ENCODE measurements at places on chromosomes 11 and 22.

DNA sequence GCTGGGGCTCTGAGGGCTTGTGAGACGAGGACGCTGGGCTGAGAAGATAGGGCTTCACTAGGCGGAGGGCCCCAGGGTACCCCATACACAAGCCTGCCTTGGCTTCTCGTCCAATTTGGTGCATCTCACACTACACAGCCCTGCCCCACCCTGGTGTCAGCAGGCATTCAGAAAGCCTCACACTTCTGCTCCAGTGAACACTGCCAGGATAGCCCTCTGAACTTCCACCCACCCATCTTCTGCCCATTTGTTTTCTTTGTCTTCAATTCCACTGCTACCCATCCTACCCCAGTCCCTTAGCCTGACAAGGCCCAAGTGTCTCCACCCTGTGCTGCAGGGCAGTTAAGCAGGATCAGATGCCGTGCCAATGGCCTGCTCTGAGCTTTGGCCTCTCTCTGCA is 1.9 kb upstream of the BUD13 start:
- no peak for DNase-seq

GRCh38 chr11:29989174-29989970 is 27.5 kb downstream of the KCNA4 start:
- no peak for DNase-seq

DNA sequence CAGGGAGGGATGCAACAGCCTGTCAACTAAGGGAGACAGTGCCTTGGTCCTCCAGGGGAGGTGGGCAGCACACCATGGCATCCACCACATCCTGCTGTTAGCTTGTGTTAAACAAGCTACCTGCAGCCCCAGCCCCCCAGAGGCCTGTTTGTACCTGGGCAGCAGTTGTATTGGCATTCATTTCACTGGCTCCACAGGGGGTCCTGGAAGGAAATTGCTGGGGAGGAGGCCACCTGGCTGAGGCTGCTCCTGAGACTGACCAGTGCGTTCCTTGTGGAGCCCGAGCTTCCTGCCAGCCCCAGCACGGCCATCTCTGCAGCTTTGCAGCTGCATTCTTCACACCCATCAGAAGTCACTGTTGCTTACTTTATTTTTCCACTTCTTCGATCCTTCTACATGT is 479.9 kb downstream of the INSC start:
- no peak for DNase-seq

DNA sequence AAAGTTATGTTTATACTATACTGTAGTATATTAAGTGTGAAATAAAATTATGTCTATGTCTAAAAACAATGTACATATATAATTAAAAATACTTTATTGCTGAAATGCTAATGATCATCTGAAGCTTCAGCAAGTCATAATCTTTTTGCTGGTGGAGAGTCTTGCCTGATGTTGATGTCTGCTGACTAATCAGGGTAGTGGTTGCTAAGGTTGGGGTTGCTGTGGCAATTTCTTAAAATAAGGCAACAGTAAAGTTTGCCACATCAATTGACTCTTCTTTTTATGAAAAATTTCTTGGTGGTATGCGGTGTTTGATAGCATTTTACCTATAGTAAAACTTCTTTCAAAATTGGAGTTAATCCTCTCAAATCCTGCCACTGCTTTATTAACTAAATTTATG is 21.4 kb downstream of the INSC start:
- DNase-seq: no peak

- DNase-seq: peak; percentile 92
These were observed 13.0 kb upstream of the BCL9L start for GRCh38 chr11:118938491-118939403.

GRCh38 chr11:75797792-75798191 is 17.2 kb upstream of the UVRAG start:
- no peak for DNase-seq

- DNase-seq: no peak
These were observed 11.4 kb downstream of the TTLL8 start for GRCh38 chr22:50046481-50047245.

DNA sequence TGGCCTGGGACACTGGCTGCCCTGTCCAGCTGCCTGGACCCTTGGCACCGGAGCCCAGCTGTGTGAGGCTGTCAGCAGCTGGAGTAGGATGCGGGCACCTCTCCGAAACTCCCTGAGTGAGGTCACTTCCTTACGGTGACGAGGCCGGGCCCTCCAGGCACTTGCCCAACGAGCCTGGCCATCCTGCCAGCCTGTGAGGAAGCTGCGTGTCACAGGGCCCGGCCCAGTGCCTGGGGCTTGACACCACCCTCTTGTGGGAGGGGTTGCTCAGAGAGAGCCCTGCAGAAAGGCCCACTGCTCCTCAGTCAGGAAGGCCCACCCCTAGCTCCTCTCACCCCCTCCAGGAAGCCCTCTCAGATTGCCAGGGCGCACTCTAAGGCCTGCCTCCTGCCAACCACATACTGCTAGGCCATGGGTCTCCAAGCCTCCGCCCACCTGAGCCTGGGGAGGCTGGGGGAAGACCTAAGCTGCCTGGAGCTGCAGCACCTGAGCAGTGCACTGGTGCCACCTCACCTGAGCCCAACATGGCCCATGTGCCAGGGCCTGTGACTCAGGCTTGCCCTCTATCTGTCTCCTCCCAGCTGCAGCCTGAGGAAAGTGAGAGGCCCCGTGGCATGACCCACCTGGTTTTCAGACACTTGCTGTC is 4.3 kb upstream of the PHLDA2 start:
- no peak for DNase-seq

GRCh38 chr11:19122960-19123615 is 6.1 kb downstream of the ZDHHC13 start:
- DNase-seq: no peak

DNA sequence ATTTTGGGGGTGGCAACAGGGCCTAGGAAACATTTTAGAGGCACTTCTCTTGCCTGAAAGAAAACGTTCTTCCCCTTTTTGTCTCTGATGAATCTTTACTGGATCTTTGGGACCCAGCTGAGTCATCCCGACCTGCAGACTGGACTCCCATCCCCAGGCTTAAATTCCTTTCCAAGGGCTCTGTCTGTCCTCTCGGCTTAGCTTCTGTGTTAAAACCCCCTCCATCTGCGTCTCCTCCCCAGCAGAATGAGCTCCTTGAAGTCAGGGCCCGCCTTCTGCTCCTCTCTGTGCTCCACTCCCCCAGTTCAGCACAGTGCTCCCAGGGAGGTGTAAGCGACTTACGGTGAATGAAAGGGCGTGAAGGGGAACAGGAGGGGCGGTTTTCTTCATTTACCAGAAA is 895 bp upstream of the DAGLA start:
- DNase-seq: no peak

- DNase-seq: no peak
These were observed 18.4 kb downstream of the ZMAT5 start for GRCh38 chr22:29748248-29748893.
